NCI-H446 (cell line): ENCODE measurements at places on chromosomes 11 and 22.

GRCh38 chr22:30309951-30310741 lies 16.6 kb downstream of the TBC1D10A start:
- DNase-seq, result no peak

DNA sequence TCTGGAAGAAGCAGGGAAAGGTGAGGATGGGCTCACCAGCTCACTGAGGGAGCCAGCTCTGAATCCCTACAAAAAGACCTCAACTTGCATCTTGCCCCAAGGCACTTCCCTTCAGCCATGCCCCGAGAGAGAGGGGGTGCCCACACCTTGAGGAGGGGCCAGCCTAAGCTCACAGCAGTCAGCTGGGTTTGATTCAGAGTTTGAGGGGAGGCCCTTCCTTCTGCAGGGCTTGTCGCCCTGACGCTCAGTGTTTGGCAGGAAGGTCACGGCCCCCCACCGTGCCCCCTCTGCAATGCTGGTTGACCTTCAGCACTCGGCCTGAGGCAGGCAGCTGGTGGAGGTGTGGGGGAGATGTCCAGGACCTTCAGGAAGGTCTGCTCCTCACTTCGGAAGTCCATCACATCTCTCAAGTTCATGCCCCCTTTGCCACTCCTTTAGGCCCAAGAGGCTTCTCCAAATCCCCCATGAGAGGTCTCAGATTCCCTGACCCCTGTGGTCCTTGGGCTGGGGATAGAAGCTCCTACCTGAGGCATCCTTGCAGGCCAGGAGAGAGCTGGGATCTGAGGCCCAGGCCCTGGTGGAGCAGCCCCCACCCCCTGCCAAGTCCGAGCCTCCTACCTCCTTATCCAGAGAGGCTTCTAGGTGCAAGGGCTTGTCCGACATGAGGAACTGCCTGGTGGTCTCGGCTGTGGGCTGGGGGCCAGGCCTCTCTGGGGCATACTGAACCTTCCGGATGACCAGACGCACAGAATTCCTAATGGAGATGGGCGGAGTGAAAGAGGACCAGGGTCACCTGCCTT lies 37.6 kb downstream of the TPBGL start:
- no peak for DNase-seq

DNA sequence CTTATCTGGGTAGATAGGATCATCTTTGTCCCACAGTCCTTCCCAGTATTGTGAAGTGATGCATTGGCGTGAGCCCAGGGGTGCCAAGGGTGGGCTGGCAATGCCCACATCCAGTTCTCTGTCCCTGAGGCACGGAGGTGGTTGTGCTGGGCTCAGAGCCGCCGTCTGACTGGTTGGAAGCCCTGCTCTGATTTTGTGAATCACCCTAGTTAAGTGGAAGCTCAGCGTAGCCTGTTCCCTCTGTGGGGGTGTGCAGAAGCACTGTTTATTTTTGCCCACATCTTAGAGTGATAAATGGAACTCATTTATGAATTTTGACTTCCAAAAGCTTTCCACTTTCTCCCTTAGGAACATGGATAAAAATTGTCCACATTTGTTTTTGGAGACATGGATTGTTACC lies 13.6 kb downstream of the BCR start:
- no peak for DNase-seq

GRCh38 chr11:132852361-132852760 lies 679.9 kb downstream of the OPCML start:
- no peak for DNase-seq

GRCh38 chr11:33509632-33510031 lies 191.0 kb downstream of the C11orf91 start:
- DNase-seq, result no peak

DNA sequence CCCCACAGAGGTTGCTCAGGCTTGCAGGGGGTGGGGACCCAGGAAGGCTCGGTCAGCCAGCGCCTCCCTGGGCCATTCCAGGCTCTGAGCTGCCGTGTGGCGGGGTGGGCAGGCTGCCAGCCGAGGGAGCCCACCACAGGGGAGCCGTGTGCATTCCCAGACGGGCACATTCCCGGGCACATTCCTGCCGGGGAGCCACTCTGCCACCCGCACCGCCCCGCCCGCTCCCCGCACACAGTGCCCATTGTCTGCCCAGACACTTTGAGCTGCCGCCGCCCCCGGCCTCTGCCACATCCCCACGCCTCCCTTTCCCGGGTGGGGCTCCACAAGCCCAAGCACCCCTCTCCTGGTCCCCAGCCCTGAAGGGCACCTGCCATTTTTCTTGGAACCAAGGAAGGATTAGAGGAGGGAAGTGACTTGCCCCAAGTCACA lies 27.4 kb downstream of the RPL3 start:
- no peak for DNase-seq

DNA sequence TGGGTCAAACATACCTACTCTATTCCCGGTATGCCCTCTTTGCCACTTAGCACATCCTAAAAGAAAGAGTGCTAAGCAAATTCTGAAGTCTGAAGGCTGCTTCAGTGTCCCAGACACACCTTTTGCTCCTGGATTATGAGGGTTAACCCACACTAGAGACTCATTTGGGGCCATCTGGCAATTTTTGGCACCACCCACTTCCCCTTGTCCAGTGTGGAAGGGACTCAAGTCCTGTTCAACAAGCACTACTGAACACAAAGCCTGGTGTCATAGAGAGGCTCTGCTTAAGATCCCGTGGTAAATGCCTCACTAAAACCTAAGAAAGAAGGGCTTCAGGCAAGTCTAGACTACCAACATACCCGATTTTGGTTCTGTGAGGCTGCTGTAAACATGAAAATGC lies 85.8 kb downstream of the SERGEF start:
- DNase-seq, result no peak

GRCh38 chr22:30858976-30859713 lies 109.4 kb downstream of the MORC2 start:
- no peak for DNase-seq

DNA sequence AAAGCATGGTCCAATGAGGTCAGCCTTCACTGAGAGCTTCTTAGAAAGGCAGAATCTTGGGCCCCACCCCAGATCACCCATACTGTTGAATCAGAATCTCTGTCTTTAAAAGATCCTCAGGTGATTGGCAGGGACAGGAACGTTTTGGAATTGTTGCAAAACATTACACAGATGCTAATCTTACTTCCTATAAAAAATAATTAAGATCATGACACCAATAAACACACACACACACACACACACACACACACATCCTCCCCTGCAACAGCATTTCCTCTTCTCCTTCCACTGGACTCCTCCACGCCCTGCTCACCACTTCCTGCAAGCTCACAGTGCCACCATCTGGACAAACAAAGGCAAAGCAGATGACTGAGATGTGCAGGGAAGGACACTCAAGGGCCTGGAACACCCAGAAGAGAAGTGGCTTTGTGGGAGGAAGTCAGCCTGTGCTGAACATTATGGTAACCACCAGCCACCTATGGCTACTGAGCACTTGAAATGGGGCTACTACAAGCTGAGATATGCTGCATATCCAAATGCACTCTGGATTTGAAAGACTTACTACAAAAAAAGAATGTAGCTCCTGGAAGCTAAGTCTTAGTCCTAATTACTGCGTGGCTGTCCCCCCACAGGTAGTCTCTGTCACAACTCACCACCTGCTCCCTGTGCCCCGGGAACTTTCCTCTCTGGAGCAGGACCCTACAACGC lies 65.6 kb downstream of the BTG4 start:
- peak; percentile 75 for DNase-seq

DNA sequence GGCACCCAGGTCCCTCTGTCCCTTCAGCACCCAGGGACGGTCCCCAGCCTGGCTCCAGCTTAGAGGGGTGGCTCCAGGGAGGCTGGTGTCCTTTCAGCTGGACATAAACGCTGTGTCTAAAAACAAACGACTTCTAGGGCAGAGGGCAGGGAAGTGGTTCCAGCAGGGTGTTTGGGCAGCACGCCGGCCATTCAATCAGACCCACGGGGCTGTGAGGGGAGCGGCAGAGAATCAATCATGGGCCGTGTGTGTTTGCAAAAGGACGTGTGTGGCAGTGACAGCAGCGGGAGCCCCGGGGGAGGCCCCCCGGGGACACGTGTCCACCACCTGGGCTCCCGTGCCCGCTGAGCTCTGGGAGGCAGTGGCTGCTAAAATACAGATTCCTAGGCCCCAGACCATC lies 127.7 kb downstream of the MN1 start:
- no peak for DNase-seq

DNA sequence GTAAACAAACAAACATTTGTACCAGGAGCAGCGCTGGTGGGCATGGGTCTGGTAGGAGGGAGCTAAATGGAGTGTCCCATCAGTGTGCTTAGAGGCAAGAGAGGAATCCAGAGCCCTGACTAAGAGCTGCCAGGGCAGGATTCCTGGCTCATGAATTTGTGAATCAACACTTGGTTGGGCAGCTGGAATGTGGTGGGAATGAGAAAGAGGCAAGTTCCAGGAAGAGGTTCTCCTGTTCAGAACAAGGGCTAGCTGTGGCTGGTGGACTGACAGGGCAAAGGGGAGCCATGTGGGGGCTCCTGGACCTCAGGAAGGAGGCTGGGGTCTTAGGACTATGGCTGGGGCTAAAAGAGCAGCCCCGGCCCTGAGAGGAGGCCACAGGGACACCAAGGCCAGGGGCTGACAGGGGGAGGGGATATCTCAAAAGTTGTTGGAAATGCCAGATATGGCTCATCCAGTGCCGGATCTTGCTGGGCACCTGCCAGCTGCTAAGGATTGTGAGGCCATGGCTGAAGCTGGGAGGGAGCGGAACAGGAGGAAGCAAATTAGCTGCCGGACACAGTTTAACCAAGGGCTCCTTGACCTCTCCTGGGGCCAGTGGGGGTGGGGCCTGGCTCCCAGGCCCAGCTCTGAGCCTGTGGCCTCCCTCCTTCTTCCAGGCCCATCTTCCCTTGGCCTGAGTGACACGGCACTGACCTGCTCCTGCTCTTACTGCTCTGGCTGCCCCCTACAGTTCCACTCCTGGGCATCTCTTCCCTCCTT lies 14.6 kb upstream of the P2RY6 start:
- peak; percentile 69 for DNase-seq

DNA sequence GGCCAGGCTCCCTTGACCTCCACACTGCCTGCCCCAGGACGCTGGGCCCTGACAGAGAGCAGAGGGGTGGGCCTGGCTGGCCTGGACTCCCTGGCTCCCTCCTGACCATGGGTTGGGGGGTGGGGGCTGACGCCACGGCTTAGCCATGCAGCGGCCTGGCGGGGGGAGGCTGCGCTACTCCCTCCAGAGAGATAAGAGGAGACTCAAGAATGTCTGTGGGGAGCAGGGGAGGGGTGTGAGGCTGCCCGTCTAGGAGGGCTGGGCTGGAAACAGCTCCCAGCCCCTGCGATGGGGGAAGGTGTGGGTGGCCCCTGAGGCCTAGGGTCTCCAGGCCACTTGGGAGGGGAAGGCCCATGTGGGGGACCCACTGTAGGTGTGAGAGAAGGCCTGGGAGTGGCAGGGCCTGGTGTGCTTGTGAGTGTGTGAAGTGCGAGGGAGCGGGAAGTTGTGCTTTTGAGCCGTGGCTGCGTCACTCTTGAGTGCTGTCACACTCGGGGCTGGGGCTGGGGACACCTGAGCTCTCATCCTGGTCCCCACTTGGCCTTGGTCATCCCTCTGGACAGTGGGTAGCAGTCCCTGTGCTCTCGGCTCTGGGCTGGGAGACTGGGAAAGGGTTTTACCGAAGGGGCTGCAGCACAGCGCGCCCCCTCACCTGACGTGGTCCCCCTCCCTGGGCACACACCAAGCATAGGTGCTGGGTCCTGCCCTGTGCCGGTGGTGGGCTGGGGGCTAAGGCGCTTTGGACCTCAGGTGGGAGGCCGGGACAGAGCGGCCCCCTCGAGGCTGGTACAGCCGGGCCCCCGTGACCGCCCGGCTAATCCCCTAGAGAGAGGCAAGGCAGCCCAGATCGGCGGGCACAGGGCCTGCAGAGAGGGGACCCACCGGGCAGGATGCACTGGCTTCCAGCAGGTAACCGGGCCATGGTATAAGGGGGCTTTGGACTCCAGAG lies 2.4 kb downstream of the MYRF start:
- no peak for DNase-seq

DNA sequence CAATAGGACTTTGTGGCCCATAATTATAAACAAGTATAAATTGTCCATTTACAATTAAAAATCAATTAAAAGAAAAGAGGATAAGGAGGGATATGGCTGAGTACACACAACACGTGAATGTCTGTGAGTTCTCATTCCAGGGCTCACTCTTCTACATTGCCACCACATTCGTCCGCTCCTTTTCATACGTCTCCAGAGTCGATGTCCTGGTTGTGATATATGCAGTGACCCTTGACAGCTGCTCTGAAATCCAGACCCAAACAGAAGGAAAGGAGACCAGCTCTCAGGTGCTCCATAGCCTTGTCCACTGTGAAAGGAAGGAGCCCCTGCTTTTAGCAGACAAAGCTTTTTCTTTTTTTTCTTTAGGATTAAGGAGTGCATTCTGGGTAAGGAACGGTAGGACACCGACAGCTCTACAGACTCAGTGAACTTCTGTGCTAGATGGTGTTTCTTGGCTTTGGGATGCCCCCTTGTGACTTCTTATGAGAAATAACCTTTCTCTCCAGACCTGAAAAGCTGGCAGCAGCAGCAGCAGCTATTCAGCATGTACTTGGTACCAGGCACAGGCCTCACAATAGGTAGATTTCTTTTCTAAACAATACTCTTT lies 19.7 kb upstream of the DNAJB13 start:
- no peak for DNase-seq

GRCh38 chr11:5196731-5197130 lies 3.8 kb downstream of the OR51V1 start:
- no peak for DNase-seq

- no peak for DNase-seq
Measured at GRCh38 chr22:40441761-40442390, 71.5 kb downstream of the SGSM3 start.

DNA sequence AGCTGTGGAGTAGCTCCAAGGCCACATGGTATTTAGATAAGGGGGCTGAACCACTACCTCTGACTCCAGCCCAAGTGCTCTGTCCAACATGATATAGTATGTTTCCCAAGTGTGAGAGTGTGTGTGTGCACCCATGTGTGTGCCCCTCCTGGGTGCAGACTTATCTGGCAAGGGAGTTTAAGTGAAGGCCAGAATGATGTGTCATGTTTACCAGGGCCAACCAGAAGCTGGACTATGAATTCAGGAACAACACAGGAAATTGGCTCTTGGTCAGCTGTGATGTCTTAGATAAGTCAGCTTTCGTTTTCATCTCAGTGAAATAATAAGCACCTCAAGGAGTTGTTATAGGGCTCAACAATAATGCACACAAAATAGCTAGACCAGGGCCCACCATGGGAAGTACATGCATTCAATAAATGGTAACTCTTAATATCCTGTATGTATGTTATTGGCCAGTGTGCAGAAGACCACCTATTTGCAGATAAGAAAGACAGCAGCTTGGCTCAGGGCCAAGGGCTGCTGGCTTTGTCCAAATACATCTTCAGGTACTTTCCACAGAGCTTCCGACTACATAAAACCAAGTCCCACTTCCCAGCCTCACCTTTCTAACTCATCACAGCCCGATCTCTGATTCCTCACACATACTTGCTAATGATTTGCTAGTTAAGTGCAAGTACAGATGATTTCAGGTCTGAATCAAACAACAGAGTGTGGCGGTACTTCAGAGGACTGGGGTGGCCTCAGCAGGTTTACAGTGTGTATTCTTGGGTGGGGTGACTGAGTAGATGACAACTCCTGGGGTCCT lies 120.9 kb downstream of the ME3 start:
- no peak for DNase-seq
